ENCODE measurements at places on chromosomes 12 and 14.

GRCh38 chr12:3480764-3481163 lies 10.2 kb upstream of the PRMT8 start:
- no peak for DNase-seq

DNA sequence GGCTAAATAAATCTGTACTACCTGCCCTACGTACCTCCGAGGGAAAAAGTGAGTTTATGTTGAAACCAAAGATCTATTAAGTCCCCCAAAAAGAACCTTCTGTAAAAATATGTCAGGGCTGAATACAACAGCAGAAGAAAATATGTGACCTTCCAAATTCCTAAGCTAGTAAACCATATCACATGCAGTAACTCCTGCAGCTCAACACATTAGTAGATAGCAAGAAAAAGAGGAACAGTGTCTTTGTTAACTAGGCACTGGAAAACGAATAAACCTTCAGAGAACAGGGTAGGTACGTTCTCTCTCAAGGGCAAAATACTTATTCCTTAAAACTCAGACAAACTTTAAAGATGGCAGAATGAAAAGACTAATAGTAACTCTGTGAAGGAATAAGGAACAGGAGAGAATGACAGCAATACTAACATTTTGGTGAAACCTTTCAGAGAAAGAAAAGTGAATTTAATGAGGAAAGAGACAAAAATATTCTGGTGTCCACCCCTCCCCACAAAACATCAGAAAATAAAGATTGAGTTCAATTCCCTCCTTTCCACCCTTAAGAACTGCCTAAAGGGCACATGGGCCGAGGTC lies 18.0 kb downstream of the CBX5 start:
- DNase-seq = no peak

GRCh38 chr12:89863968-89864367 lies 155.3 kb upstream of the ATP2B1 start:
- DNase-seq = no peak

GRCh38 chr12:131909081-131909751 lies 14.8 kb downstream of the ULK1 start:
- no peak for DNase-seq

DNA sequence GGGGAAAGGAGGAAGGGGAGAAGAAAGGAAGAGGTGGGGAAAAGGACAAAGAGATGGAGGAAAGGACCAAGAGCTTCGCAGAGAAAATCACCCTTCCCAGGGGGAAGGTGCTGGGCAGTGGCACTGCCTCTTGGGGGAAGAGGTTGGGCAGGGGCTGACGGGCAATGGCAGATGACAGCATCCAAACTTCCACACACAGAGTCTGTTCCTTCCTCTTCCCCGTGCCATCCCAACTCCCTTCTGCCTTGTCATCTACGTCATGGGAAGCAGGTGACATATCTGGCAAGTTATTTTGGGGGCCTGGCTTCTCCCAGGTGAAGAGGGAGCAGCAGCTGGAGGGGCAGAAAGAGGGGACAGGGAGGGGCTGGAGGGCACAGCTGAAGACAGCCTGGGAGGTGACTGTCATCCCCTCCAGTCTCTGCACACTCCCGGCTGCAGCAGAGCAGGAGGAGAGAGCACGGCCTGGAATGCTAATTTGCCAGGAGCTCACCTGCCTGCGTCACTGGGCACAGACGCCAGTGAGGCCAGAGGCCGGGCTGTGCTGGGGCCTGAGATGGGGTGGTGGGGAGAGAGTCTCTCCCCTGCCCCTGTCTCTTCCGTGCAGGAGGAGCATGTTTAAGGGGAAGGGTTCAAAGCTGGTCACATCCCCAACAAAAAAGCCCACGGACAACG lies 43.9 kb upstream of the IQSEC3 start:
- DNase-seq = no peak

- no peak for DNase-seq
Observed at GRCh38 chr12:88529531-88530488, 50.5 kb downstream of the KITLG start.

- no peak for DNase-seq
Observed at GRCh38 chr14:52427460-52427859, 113.3 kb downstream of the PTGER2 start.

DNA sequence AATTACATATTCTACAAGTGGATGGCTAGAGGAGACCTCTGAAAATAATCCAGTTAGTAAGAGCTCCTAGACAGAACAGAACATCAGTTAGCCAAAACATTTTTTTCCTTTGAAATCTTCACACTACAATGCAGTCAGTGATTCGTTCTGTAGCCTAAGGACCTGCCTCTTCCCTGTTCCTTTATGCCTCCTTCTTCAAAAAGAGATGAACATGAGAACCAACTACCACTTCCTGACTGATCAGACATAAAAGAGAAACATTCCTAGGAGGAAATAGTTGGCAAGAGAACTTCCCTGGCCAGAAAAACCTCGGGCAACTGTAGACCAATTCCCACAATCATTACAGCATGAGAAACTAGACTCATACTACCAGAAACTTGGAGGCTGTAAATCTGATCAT lies 29.4 kb downstream of the ITPR2 start:
- DNase-seq = no peak

- DNase-seq = no peak
Observed at GRCh38 chr12:113757221-113758002, 208.7 kb downstream of the RBM19 start.
